ENCODE measurements at places on chromosomes 16 and 17. TPM values are rescaled to one million over a fixed set of nuclear protein-coding genes. Genes with fewer than 3 reads are reported as not detected.

NPIPB9 gene
- 7.8 TPM for total RNA-seq

XYLT1 gene
- total RNA-seq, result 41.9 TPM

GRCh38 chr17:31007695-31008373, 37.0 kb downstream of the RNF135 start:
- DNase-seq, result no peak

- DNase-seq, result no peak
These were observed 948.7 kb downstream of the KCNJ2 start for GRCh38 chr17:71118039-71118438.

DNA sequence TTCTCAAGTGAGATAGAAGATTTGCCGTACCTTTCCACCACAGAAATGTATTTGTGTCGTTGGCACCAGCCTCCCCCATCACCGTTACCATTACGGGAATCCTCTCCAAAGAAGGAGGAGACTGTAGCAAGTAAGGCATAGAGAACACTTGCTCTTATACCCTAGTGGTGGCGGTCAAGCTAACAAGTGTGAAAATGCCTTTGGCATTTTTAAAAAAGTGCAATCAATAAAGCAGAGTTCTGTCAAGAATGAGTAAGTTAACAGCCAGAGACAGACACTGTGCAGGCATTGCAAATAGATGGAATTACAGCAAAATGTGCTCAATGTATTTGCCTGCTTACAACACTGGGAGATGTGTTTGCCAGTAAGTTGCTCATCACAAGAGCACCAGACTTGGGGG, 7.7 kb downstream of the MSL1 start:
- no peak for DNase-seq

NOL3 gene
- total RNA-seq, result 20.1 TPM

ACSM3 gene
- total RNA-seq, result 7.2 TPM

DPEP3 gene
- not detected for total RNA-seq

ADAD2 gene
- total RNA-seq, result not detected

LGALS9B gene
- total RNA-seq, result not detected

DNA sequence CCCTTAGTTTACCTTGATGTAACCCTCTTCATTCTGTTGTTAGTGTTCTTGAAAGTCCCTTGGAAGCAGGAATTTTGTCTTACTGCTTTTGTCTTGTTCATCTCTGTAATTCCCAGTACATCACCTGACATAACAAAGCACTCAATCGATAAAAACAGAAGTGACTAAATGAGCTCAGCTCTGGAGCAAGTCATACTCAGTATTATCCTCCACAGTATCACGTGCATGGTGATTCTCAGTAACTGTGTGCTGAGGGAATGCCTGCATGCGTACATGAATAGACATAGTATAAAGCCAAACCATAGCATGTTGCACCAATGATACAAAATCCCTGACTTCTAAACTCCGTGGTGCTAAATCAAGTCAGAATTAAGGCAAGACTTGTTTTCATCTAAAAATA, 7.2 kb downstream of the KRT38 start:
- no peak for DNase-seq

ZSCAN10 gene
- 0.22 TPM for total RNA-seq

DNA sequence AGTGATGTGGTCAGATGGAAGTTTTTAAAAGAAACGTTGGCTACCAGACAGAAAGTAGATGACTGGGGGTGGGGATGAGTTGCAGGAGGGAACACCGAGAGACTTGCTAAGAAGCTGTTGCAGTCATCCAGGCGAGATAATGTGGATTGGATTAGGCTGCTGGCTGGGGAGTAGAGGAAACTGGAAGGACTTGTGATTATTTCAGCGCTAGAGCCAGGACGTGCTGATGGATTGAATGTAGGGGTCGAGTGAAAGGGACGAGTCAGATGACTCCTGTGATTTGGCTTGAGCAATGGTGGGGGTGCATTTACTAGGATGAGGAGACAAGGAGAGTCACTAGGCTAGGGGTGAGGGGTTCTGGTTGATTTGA, 88.5 kb downstream of the CLEC16A start:
- no peak for DNase-seq

GRCh38 chr16:73057291-73058210, 9.6 kb upstream of the ZFHX3 start:
- no peak for DNase-seq

DNA sequence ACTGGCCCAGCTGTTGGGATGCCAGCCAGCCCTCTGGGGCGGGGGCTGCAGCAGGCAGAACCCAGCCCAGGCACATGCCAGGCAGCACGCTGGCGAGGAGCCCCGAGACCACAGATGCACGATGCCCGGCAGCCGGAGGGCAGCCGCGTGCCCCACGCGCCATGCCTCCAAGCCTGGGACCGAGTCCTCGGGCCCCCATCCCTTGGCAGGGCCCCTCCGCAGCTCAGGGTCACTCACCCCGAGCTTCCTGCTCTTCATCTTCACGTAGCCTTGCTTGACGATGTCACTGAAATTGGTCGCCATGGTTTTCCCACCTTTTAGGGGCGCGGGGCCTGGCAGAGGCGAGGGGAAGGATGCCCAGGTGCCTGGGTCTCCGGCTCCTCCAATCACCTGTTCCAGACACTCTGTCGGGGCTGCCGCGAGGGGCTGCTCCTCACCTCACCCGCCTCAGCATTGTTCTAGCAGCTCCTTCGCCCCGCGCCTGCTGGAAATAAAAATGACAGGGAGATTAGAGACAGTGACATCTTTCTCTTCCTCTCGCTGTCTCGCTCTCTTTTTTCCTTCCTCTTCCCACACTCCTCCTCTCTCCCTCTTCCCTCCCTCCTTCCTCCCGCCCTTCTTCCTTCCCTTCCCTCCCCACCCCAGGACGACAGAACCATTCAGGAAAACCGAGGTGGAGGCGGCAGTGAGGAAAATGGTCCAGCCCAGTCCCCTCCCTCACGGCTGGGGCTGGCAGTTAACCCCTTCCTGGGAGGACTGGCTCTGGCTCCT, 6.9 kb downstream of the DOK4 start:
- DNase-seq, result no peak

DNA sequence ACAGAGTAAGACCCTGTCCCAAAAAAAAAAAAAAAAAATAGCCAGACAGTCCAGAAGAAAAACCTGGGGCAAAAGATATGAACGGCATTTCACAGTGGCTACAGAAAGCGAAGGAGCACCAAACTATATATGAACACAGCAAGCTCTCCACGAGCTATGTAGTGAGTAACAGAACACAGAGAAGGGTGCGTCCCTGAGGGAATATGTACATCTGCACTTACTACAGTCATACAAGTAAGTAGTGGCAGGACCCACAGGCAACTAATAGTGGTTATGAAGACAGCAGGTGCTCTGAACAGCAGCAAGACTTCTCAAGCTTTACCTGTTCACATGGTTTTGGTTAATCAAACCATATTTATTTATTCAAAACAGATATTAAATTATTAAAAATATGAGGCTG, 15.8 kb downstream of the TRAP1 start:
- peak; percentile 2 for DNase-seq

DNA sequence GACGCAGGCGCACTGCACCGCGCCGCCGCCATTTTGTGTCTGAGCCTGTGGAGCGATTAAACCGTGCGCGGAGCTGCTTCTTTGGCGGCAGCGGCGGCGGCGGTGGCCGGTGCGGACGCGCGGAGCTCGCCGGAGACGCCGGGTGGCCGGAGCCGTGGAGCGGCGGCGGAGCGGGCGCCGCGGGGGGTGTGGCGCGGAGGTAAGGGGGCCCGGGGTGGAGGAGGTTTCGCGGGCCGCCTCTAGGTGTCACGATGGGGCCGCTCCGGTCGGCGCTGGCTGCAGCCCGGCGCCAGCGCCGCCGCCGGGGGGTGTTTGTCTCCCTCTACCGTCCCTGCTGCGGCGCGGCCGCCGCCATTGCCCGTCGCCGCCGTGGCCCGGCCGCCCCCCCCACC, at the start of gene CTCF:
CTCF (plus strand) TSS at position 1 of the 392 bp plus-strand sequence. CDS start 48,307 bp downstream, outside the sequence.
- DNase-seq, result peak; percentile 86

DNA sequence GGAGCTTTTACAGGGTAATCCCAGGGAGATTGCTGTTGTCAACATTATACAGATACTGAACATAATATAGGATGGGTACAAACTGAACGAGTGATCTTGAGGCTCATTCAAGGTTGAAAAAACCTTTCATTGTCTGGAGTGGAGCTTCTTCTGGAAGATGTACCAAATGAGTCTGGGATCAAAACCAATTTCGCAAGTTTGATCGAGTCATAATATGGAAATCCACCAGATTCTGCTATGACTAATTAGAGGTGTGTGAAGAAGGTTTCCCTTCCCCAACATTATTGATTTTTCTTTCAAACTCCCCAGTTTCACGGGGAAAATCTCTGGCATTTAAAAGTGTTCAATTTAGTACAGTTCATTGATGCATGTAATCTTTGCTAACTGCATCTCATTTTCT, 324.1 kb downstream of the ZFHX3 start:
- no peak for DNase-seq

GRCh38 chr16:56211435-56211981, 20.2 kb downstream of the GNAO1 start:
- no peak for DNase-seq

DNA sequence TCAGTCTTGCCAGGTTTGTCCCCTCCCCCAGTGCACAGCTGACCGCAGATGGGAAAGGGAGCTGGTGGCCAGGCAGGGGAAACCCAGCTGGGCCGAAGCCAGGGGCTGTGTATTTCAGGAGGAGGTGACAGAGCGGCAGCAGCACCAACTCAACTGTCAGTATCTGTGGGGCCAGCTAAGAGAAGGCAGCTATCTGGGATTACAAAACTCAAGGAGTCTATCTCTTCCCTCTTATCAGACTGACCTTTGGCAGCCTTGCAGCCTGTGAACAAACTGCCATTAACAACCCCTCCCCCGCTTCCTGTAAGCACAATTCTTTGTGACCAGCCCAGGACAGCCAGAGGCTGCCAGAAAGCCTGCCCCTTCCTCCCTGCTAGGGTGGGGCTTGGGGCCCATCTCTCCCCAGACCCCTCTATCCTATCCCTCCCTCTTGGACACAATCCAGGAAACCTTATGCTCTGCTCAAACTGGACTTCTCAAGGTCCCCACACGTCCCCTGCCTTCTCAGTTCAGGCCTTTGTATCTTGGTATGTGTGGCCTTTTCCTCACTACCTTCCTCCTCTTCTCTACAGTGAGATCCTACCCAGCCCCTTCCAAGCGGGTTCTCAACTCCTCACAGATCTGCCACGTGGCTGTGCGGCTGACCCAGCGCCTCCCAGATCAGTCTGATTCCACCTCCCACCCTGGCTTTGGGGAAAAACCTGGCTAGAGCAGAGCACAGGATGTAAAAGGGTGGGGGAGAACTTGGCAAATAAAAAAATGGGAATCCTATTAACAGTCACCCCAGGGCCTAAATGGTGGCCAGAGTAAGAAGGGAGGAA, 10.5 kb downstream of the ST3GAL2 start:
- peak; percentile 92 for DNase-seq

KCNJ12 gene
- total RNA-seq, result not detected

ZNF821 gene
- total RNA-seq, result 5.8 TPM

TAT gene
- total RNA-seq, result not detected

GRCh38 chr16:12145918-12146317, 169.4 kb downstream of the SNX29 start:
- no peak for DNase-seq

DNA sequence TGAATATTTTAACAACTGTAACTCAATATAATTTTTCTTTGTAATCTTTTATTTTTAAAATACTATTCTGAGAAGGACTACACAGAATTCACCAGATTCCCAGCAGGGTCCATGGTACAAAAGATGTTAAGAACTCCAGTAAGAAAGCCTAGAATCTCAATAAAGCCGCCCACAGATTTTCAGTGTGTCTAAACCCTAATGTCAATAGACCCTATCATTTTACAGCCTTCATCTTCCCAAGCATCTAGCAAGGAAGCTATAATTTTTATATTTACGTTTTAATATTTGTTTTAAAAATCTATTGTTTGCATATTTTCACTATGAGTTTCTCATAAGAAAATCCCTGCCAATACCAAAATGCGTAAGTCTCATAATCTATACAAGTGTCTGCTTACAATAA, 148.5 kb downstream of the CEP112 start:
- no peak for DNase-seq

DNA sequence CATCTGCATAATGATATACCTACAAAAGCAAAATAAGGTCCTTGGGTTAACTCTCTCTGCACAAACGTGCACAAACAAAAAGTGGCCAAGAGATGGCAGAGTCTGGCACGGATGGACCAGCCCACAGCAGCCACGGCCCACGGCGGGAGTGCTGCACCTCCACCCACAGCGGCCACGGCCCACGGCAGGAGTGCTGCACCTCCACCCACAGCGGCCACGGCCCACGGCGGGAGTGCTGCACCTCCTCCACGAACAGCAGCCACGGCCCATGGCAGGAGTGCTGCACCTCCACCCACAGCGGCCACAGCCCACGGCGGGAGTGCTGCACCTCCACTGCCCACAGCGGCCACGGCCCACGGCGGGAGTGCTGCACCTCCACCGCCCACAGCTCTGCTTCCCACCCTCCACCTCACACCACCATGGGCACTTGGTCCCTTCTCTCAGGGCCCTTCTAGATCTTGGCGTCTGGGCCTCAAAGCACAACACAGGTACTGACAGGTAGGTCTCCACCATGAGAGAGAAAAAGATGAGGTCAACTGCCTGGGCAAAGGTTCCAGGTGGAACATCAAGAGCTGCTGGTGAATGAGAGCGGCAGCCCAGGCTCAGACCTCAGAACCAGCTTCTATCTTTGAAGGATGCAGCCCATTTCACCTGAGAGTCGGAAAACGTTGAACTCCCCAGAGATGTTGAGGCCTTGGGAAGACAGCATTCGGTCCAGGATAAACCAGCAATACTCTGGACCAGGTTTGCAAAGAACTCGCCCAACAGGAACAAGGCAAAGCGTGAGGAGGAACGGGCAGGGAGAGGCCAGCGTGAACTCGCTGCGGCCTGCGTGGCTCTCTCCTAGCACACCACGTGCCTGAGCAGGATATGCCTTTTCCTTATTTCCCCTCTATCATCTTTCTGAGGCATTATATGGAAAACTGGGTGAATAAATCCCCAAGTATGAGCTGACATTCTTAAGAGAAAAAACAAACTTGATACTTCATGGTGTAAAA, 124.5 kb downstream of the ZNF778 start:
- no peak for DNase-seq

DNA sequence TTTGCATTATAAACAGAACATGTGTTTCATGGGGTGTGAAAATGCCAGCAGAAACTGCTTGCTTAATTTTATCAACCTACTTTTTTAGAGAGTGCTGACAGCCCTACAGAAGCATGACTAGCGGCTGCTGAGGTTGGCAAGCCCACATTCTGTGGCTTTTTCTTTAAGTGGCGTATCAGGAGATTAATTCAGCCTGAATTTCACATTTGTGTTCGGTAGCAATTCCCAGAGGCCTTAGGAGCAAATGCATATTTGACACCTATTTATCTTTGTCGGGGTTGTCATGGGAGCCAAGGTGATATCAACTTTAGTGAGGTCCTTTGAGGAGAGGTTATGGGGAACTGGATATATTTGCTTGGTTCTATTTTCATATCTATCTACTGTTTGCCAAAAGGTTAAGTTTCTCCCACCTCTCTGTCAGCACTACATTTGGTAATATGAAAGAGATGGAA, 140.9 kb downstream of the KCNJ2 start:
- DNase-seq, result no peak

DNA sequence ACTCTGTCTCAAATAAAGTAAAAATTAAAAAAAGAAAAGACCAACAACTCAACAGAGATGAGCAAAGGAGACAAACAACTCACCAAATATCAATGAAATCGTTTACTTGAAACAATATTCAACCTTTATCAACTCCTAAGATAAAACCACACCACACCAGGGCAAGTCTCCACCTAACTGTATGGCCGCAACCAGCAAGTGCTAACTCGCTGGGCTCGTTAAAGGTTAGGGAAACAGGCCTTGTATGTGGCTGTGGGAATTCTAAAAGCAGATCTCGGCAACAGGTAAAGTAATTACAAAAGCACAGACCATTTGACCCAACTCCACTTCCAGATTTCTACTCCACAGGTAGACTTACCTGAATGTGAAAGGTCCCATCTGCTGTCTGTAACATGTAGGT, 9.3 kb downstream of the ZCCHC14 start:
- no peak for DNase-seq

NHLRC4 gene
- total RNA-seq, result 0.48 TPM

SLC52A1 gene
- total RNA-seq, result not detected

MTSS2 gene
- total RNA-seq, result 1.5 TPM
